Aorta (tissue), 5 donors: ENCODE measurements at places on chromosomes 4 and X. TPM values are rescaled to one million over a fixed set of nuclear protein-coding genes. Genes with fewer than 3 reads are reported as not detected.

Gene DGAT2L6
- not detected for total RNA-seq

Gene ESX1
- not detected for total RNA-seq

Gene ADGRA3
- total RNA-seq: 22.5 TPM

Gene EMCN
- total RNA-seq: 26.5 TPM

DNA sequence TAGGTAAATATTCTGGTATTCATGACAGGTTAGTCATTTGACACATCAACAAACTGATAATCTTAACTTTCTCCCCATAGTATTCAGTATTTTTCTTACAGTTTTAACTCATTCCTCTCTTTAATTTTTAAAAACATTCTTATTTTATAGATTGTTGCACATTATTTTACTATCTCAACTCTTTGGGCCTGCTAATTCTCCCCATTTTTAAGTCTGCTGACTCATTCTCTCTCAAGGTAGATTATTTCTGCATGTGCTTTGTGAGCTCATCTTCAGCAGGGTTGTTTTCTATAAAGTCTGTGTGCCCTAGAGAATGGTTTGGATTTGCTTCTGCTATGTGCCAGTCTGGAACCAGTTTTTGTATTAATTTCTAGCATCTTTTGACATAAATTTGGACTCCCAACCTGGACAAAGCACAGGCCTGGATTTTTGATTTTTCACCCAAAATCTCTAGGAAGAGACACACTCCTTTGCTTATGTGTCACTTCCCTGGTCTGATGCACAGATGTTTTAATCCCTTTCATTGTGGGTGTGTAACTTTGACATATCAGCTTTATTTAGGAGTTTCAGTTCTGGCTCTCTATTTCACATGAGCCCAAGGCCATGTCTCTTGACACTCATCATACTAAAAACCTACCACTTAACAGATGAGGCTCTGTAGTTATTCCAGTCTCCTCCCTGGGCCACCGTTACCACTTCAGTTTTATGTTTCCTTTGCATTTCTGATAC is 194.3 kb upstream of the PGRMC2 start:
- DNase-seq: no peak
- H3K27me3 ChIP-seq: no peaks in the 10 kb centered on the region
- H3K27ac ChIP-seq: no peak overlapping the region

GRCh38 chr4:129095811-129096454 is at the start of gene C4orf33:
Gene C4orf33, plus strand, starts transcription at chr4:129096152. Its CDS starts 6,459 bp downstream, at chr4:129102611.
- H3K4me3 ChIP-seq: peak within 1 kb of the TSS; percentile 54
- H3K27ac ChIP-seq: no peak within 1 kb of the TSS
- H3K4me1 ChIP-seq: no peaks in the 10 kb centered on the region
- H3K36me3 ChIP-seq: no peaks in the 10 kb centered on the region
- peak; percentile 79 for DNase-seq

DNA sequence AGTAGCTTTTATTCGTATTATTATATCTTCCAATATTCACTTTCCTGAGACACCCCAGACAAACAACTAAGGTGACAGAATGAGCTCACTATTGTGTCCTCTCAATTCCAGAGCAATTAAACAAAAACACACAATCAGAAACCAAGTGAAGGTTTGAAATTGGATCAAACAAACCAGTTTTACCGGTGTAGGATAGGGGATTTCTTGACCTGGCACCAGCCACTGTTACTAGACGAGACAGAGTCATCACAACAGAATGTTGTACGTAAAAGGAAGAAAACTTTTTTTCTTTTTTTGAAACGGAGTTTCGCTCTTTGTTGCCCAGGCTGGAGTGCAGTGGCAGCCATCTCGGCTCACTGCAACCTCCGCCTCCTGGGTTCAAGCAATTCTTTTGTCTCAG is 43.7 kb downstream of the LDOC1 start:
- H3K4me3 ChIP-seq: no peak overlapping the region
- no peak for DNase-seq
- no peaks in the 10 kb centered on the region for H3K4me1 ChIP-seq
- no peaks in the 10 kb centered on the region for H3K27me3 ChIP-seq
- no peaks in the 10 kb centered on the region for H3K36me3 ChIP-seq

GRCh38 chr4:54063229-54063628 is 1.2 kb downstream of the CHIC2 start:
- no peak for DNase-seq
- H3K27ac ChIP-seq: no peak overlapping the region
- H3K36me3 ChIP-seq: no peaks in the 10 kb centered on the region
- H3K4me3 ChIP-seq: peak overlapping the region; percentile 58
- H3K4me1 ChIP-seq: peaks cover 2% of the 10 kb centered on the region

DNA sequence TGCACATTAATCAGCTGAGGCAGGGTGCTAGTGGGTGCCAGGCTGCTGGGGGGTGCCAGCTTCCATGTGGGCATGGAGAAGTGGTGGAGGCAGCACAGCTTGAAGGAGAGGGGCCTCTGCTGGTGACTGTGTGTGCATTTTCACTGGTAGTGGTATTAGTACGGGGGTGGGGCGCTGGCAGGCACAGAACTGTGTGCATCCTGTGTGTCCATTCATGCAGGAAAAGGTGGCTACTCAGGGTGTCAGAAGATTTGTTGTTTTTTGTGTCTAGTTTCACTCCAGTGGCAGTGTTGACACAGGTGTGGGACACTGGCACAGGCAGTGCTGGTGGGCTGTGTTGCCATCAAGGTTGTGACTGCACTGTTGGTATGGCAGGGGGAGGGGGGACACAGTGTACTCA is 1303.6 kb downstream of the FAM133A start:
- H3K4me1 ChIP-seq: no peaks in the 10 kb centered on the region
- H3K27me3 ChIP-seq: no peaks in the 10 kb centered on the region
- no peak for DNase-seq
- no peaks in the 10 kb centered on the region for H3K36me3 ChIP-seq

DNA sequence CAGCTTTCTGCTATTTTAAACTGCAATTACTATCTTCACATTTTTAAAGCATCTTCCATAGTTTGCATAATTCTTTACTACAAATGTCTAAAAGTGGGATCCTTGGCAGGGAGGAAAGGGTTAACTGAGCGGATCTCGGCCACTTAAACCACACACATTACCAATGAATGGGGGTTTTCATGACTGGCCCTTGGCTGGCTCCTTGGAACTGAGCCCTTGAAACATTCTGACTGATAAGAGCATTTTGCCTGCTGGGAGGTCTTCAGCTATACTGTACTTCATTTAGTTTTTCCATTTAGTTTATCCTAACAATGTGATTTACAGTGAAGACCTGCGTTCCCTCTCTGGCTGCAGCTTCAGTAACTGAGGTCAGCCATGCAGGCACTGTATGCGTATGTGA is 31.7 kb upstream of the MFAP3L start:
- H3K27ac ChIP-seq: no peak overlapping the region
- no peaks in the 10 kb centered on the region for H3K27me3 ChIP-seq
- no peaks in the 10 kb centered on the region for H3K4me1 ChIP-seq
- peaks cover 1% of the 10 kb centered on the region for H3K36me3 ChIP-seq
- no peak for DNase-seq

GRCh38 chr4:72564184-72564583 is 4.8 kb downstream of the ADAMTS3 start:
- H3K36me3 ChIP-seq: no peaks in the 10 kb centered on the region
- no peak for DNase-seq
- H3K4me3 ChIP-seq: no peak overlapping the region
- no peak overlapping the region for H3K27ac ChIP-seq
- no peaks in the 10 kb centered on the region for H3K27me3 ChIP-seq
- H3K4me1 ChIP-seq: no peaks in the 10 kb centered on the region

GRCh38 chrX:101203761-101204351 is 15.7 kb upstream of the DRP2 start:
- H3K36me3 ChIP-seq: no peaks in the 10 kb centered on the region
- H3K27me3 ChIP-seq: no peaks in the 10 kb centered on the region

DNA sequence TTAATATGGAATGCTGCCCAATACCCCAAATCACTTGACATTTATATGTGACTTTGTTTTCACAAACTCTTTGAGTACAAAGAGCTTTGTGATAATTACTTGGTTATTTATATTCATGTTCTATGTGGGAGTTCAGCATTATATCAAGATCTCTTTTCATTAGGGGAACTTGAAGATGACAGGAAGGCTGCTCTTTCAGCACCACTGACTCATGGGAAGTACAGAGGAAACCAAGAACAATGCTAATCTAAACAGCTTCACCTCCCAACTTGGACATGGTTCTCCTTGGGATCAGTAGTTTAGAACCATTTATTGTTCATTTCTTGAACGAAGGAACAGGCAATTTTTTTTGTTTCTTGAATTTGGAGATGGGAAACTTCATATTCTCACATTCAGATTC is 184.0 kb upstream of the AFF2 start:
- no peak for DNase-seq
- H3K36me3 ChIP-seq: no peaks in the 10 kb centered on the region
- no peak overlapping the region for H3K27ac ChIP-seq
- H3K4me3 ChIP-seq: no peak overlapping the region
- no peaks in the 10 kb centered on the region for H3K27me3 ChIP-seq

DNA sequence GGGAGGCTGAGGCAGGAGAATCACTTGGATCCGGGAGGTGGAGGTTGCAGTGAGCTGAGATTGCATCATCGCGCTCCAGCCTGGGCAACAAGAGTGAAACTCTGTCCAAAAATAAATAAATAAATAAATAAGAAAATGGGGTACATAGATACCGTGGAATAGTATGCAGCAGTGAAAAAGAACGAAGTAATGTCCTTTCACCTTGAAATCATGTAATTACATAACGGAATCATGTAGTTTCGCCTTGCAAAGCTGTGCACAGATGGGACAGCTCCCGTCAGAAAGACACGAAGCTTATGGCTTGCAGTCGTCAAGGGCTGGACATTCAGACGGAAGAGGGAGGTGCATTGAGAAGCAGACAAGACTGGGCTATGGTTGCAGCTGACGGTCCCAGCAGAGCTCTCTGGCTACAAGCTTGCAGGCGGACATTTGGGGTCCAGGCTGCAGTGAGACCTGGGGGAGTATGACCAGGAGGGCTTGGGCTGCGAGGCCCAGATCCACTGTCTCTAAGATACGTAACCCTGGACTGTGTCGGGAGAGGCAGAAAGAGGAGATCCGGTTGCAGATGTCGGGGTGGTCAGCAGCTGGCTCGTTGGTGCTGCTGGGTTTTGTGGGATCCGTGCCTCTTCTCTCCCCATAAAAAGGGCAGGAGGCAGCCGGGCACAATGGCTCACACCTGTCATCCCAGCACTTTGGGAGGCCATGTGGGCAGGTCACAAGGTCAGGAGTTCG is 6.2 kb upstream of the P2RY8 start:
- no peak for DNase-seq
- no peaks in the 10 kb centered on the region for H3K27me3 ChIP-seq
- H3K4me1 ChIP-seq: no peaks in the 10 kb centered on the region
- no peaks in the 10 kb centered on the region for H3K36me3 ChIP-seq
- H3K27ac ChIP-seq: no peak overlapping the region
- H3K4me3 ChIP-seq: no peak overlapping the region
